Stimulated activated CD4-positive, alpha-beta T cell treated with anti-CD3 and anti-CD28 coated beads, Interleukin-1b, Interleukin-23, amount 100 ng/mL, for 48 hours (primary cell): ENCODE measurements at places on chromosomes 5 and 9.

DNA sequence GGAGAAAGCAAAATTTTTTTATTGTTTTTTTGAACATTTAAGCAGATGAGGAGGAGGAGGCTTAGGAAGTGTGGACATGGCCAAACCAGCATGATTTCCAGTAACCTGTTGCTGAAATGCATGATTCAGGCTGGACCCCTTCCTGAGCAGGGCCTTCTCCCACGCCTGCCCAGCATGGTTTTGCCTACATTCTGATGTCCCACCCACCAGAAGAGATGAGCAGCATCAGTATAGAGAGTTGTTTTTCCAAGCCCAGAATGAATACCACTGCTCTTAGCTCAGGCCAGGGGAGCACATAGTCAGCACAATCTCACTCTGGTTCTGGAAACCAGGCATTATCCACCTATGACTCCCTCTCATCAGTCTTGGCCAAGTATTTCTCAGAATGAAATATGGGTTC lies 90.1 kb downstream of the PAPPA start:
- no peak for DNase-seq

- DNase-seq = no peak
Observed at GRCh38 chr5:168670881-168671575, 91.9 kb upstream of the PANK3 start.

DNA sequence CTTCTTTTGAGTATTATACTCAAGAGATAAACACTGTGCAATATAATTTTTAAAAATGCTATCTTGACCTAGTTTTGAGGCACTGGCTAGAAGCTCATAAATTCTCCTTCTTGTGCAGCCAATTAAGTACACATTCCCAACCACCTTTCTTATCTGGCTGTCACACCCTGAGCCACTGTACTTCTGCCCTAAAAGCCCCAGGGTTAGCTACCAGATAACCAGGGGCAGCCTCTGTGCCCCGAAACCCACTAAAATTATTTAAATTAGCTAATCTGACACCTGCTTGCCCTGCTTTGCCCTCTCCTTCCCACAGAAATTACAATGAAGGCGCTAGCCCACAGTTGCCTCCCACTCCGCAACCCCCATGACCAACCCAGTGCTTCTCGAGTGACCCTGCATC lies 597.3 kb upstream of the TYRP1 start:
- DNase-seq = no peak

DNA sequence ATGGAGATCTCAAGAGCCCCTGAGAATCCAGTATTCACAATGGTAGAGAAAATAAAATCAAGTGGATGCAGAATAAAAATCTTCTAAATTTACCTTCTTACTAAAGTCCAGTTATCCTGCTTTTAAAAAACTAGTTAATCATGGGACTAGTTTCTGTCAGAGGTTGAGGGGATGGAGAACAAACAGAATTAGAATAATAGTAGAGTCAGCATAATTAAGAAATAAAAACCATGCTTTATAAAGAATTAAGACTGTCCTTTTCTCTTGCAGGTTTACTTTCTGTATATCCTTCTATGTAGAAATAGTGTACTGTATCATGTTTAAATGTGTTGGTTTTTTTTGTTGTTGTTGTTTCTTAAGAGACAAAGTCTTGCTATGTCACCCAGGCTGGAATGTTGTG lies 23.0 kb downstream of the ACOT12 start:
- no peak for DNase-seq

DNA sequence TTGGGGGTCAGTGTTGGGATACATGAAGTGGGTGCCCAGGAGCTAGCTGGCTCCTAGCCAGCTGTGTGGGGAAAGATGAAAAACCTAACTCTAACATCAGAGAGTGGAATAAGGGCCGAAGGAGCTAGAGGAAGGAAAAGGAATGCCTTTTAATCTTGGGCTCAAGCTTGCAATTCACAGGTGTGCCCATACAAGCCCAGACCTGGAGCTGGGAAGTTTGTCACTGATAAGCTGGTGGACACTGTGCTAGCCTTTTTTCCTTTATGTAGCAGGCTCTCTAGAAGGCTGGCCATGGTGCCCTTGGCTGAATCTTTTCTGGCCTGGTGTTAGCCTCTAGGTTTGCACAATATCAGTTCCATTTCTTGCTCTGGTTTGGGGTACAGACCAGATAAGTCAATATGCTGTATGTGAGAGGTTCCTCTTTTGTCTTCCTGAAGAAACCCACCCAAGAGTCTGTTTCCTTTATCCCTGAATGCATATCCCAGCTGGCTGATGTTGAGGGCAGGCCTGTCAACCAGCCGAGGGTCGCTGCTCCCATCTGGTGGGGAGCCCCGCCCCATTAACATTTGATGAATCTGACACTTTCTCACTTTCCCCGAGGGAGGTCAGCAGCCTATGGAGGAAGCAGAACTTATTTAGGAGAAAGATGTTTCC lies 92.4 kb upstream of the CXCL14 start:
- DNase-seq = no peak

GRCh38 chr5:167576897-167577296 lies 714.5 kb upstream of the WWC1 start:
- no peak for DNase-seq

- DNase-seq = no peak
Observed at GRCh38 chr9:117205806-117206205, 209.1 kb downstream of the ASTN2 start.

DNA sequence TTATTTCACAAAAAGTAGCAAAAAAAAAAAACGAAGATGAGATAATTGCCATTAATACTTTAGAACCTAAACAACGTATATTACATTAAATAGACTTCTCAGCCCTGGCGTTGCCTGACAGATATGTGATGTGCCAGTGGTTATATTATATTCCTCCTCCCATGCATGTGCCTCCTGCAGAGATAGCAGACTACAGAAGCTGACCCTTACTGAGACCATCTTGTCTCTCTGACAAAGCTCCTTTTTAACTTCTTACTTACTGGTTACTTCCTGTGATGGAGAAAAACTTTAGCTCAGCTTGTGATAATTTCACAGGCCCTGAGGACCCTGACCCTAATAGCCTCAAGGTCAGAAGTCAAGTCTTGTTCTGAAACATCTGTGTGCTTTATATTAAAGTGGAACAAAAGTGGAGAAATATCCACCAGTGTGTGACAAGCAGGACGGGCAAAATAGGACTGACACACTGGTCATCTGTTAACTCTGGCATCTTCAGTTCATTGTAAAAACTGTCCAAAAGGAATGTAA lies 80.6 kb upstream of the POU5F2 start:
- no peak for DNase-seq

DNA sequence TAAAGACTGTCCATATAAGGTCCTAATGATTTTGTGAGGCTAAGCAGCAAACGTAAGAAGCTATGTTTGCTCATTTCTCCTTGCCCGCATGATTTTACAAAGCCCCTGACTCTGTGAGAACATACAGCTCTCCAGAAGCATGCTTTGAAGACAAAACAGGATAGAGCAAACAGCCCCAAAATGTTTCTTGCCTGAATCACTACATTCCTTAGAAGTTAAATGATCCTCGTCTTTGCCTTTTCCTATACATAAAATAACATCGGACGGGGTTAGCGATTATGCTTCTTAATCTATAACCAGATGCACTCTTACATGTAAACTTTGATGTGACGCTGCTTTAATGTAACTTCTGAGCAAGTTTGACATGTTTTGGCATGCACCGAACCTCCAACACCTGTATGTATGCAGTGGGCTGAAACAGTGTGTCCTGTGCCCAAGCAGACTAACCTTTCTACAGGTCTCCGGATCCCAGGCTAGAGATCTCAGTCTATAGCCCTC lies 353.7 kb downstream of the CETN3 start:
- no peak for DNase-seq

DNA sequence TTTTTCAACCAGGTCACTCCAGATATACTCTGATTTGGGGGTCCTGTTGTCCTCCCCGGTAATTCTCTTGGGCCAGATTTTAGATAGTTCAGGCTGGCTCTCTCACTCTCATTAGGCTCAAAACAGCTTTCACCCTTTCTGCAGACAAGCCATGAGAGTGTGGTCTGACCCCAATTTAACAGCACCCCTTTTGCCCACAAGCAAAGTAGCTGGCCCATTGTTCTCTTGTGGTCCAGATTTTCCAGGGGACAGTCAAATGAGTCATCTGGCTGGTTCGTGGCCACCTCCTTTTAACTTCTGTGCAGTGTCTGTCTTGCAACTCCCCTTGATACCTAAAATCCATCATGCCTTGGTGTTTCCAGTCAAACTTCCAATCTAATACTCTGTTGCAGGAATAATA lies 16.5 kb downstream of the BHMT2 start:
- DNase-seq = no peak

- DNase-seq = no peak
Observed at GRCh38 chr5:159890141-159890540, 26.1 kb upstream of the ADRA1B start.

DNA sequence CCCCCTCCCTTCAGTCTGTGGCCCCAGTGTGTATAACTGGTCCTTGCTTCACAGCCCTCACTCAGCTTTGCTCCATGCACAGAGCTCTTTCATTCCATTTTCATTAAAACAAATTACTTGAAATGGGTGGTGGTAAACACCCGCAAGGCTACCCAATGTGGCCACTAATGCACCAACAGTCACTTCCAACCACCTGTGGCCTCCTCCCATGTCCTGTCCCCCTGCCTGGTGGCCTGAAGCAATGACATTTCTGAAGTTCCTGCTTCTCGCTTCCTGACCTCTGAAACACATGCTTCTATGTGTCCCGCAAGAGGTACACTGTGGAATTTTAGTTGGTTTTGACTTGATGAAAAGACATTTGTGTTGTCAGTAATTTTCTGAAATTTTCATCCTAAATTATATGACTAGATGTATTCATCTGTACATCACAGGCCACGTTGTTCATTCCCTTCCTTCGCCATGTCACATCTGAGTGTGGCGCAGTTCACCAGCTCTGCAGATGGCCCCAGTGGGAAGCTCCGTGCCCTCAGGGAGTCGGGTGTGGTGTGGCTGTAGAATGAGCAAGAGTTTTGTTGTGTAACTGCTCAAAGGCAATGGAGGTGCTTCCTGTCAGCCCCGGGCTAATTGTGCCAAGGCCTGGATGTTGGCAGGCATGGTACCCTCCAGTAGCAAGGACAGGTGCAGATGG lies 9.6 kb downstream of the ROPN1L start:
- DNase-seq = no peak

DNA sequence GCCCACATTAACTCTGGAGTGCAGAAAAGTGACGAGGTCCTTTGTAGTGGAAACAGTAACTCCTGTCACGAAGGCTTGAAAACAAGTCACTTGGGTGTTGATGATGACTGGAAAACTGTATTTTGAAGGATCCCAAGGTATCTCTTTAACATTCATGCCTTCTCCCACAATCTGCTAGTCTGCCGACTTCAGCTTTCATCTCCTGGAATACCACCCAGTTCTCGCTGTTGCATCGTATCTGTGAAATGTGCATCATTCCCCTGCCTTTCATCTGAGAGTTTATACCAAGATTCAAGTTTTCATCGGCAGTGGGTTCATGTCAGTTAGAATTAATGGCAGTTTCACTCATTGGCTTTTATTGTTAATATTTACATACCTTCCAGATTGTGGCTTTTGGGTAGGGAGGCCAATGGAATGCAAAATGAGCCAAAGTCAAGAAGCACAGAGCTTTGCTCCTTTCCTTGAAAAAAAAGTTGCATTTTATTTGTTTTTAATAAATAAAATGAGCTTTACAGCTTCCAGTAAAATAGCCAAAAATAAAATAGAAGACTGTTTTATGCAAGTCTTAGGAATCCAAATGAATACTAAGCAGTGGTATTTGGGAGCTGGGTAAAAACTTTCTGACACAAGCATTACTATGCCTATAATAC lies 575.2 kb upstream of the WWC1 start:
- no peak for DNase-seq

GRCh38 chr5:58818465-58818864 lies 235.6 kb downstream of the RAB3C start:
- no peak for DNase-seq

- DNase-seq = no peak
Observed at GRCh38 chr9:18358325-18358724, 115.6 kb upstream of the ADAMTSL1 start.

- DNase-seq = no peak
Observed at GRCh38 chr5:178237431-178238312, 5.1 kb upstream of the PHYKPL start.

DNA sequence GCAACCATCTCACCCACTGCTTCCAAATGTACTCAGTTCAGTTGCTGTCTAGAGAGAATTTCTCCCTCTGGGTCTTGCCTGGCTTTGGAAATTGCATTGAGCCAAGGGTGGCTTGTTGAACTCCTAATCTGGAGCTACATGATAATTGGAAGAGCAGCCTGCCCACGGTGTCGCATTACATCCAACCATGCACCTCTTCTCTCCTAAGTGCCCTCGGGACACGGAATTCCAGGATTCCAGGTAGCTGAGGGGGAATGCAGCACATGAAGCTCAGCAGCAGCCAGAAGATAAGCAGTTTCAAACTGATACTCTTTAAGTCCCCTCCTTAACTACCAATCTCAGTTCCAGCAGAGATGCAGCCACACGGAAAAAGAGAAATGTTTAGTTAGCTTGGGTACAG lies 509.4 kb upstream of the KLF4 start:
- no peak for DNase-seq

GRCh38 chr5:142860270-142860669 lies 90.1 kb downstream of the ARHGAP26 start:
- no peak for DNase-seq

DNA sequence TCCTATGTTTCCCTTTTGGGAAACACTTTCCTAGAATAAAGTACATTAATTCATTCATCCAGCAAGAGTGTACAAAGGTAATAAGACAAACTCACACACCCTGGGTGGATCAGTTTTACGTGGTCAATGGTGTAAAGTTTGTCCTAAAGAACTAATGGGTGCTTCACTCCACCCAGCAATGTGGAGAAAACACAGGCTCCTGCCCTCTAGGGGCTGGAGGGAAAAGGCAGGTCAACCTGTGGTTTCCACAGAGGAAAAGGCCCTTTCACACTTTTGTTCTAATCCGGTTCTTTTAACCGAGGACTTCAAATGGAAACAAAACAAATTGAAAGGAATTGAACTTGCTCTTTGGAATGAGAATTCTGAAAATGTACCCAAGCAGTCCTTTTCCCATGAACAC lies 80.9 kb upstream of the SPOCK1 start:
- no peak for DNase-seq

GRCh38 chr5:74953937-74954720 lies 87.9 kb upstream of the FAM169A start:
- no peak for DNase-seq
